MCF 10A (cell line): ENCODE measurements at places on chromosomes 11 and 22. TPM values are rescaled to one million over a fixed set of nuclear protein-coding genes. Genes with fewer than 3 reads are reported as not detected.

Gene KIF18A
- 8.9 and 12.9 TPM in 2 replicates for total RNA-seq

Gene HOATZ
- not detected in 2 replicates for total RNA-seq

Gene OR2AT4
- not detected in 2 replicates for total RNA-seq

Gene SORL1
- 5.9 and 6.2 TPM in 2 replicates for total RNA-seq

Gene PIH1D2
- 2.0 and 2.1 TPM in 2 replicates for total RNA-seq

Gene GVQW3
- total RNA-seq = 1.5 and 1.6 TPM in 2 replicates

Gene SCGB1A1
- not detected in 2 replicates for total RNA-seq

Gene ESAM
- 0.19 and 0.93 TPM in 2 replicates for total RNA-seq

Gene SSTR3
- total RNA-seq = not detected in 2 replicates

Gene SOX6
- 5.2 and 6.4 TPM in 2 replicates for total RNA-seq

Gene NEFH
- not detected in 2 replicates for total RNA-seq

Gene SMTNL1
- total RNA-seq = not detected in 2 replicates
